ENCODE measurements at places on chromosomes 12 and 14.

GRCh38 chr12:95386051-95386450 lies 87.9 kb upstream of the METAP2 start:
- no peak for DNase-seq

DNA sequence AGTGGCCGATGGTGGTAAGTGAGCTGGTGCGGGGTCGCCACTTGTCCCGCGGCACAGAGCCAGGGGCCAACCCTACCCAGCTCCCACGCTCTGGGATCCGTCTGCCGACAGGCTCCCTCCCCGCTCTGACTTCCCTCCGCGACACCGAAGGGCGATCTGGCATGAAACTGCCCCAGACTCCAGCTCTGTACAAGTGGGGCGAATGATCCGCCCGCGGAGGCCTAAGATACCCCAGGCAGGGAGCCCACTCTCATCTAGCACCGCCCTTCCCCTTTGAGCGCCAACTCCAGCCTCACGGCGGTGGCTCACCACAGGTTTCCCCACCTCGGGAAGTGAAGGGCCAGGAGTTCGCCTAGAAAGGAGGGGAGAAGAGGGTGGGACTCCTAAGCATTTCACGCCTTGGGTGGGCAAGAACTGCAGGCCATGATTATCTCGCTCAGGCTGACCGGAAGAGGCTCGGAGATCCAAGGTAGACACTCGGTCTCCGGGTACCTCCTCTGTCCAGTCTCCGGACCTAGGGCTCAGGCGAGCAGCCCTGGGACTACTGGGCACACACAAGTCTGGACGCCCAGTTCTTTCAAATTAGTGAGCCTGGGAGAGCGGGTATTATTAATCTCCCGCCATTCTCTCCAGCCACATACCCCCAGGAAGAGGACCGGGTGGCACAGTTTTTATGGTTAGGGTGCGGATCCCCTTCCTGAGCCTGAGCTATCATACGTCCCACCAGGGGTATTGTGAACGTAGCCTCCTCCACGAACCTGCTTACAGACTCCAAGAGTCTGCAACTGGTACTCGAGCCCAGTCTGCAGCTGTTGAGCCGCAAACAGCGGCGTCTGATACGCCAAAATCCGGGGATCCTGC lies 849 bp downstream of the WNT1 start:
- no peak for DNase-seq

GRCh38 chr12:97575403-97576193 lies 113.0 kb downstream of the RMST start:
- DNase-seq: no peak

- no peak for DNase-seq
Measured at GRCh38 chr12:69464428-69464827, 5.8 kb upstream of the FRS2 start.

DNA sequence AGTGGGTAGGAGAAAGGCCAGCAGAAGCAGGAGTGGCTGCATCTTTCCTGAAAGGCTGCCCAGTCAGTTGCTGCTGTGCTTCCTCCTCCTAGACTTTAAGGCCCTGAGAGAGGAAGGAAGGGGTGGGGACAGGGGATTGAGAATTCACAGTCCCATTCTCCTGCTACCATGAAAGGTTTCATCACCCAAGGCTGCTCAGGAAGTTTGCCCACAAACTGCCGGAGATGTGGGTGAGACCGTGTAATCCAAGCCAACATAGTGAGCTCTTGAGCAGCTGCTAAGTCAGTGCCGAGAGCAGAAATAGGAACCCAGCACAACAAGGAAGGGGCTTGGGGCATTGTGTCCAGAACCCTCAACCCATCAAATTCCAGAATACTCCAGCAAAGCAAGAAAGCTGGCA lies at the start of gene CTSG:
CTSG (minus strand) TSS at position 69 of the 400 bp plus-strand sequence; CDS start at position 42, 27 bp downstream.
- DNase-seq: no peak

DNA sequence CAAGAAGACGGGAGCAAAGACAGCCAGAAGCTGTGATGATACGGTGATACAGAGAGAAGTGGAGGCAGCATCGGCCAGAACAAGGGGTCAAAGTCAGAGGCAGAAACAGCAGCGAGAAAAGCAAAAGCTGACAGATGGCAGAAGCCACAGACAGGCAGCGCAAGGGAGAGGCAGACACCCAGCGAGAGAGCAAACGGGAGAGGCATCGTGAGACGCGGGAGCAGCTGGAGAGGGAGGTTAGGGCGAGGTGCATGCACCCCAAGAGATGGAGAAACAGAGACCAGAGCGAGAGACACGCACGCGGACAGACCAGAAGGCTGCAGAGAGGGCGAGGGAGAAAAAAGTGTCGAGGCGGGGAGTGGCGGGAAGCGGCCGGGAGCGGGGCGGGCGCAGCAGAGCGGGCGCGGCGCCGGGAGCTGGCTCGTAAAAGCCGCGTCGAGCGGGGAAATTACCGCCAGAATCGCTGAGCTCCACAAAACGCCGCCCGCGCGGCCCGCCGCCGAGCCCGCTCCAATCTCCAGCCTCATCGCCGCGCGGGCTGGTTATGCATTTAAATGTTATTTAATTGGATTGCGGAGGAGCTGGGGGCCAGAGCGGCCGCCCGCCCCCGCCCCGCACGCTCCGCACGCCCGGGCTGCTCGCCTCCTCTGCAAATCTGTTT lies 15.6 kb downstream of the SMUG1 start:
- DNase-seq: no peak
